T-helper 17 cell (primary cell): ENCODE measurements at places on chromosomes 2 and 18.

DNA sequence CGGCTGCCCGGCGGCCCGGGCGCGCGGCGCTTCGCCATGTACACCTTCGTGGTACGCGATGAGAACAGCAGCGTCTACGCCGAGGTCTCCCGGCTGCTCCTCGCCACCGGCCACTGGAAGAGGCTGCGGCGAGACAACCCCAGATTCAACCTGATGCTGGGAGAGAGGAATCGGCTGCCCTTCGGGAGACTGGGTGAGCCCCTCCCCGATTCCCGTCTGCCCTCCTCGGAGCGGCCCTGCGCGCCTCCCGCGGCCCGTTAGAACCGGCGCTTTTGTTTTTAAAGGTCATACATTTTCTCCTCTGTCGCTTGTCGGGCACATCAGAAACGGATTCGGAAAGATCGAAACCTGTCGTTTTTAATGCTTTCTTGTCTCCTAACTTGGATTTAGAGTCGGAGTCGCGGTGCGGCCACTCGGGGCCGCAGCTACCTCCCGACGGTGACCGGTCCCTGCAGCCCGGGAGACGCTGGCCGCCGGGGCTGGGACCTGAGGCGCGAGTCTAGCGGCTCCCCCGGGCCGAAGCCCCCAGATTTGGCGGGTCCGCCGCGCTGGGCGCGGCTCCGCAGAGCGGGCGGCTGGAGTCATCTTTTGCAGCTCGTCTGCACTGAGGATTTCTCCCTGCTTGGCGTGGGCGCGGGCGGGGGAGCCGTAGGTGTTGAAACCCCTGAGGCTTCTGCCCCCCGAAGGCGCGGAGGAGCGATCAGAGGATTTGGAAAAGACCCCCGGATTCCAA lies 519 bp downstream of the TTL start:
- H3K4me3 ChIP-seq, result peak overlapping the region; percentile 93
- H3K36me3 ChIP-seq, result peaks cover 4% of the 10 kb centered on the region
- peak; percentile 13 for DNase-seq
- no peaks in the 10 kb centered on the region for H3K27me3 ChIP-seq
- H3K27ac ChIP-seq, result peak overlapping the region; percentile 79
- H3K4me1 ChIP-seq, result peaks cover 31% of the 10 kb centered on the region

DNA sequence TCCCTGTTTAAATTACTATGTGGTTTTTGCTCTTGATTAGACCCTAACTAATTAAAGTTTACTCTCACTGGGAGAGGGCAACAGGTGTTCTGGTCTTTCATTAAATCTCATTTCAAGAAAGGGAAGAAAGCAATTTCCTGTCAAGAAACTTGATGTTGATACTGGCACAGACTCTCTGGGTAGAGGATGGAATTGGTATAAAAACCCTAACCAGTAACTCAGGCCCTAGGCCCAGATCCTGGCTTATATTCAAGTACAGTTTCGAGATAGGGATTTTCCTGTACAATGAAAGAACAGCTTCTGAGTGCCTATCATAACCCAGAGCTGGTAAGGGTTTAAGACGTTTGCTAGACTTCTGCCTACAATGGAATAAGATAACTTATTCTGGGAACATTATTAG lies 61.6 kb upstream of the ACYP2 start:
- peaks cover 14% of the 10 kb centered on the region for H3K4me1 ChIP-seq
- peak overlapping the region; percentile 63 for H3K4me3 ChIP-seq
- H3K27me3 ChIP-seq, result no peaks in the 10 kb centered on the region
- H3K36me3 ChIP-seq, result peaks cover 7% of the 10 kb centered on the region
- H3K27ac ChIP-seq, result peak overlapping the region; percentile 56

- H3K27ac ChIP-seq, result no peak overlapping the region
- no peak overlapping the region for H3K4me3 ChIP-seq
- H3K4me1 ChIP-seq, result no peaks in the 10 kb centered on the region
Observed at GRCh38 chr2:116754381-116755101, 1060.0 kb upstream of the DDX18 start.

- peak overlapping the region; percentile 95 for H3K27ac ChIP-seq
- DNase-seq, result no peak
- peak overlapping the region; percentile 99 for H3K4me3 ChIP-seq
- peaks cover 23% of the 10 kb centered on the region for H3K4me1 ChIP-seq
Observed at GRCh38 chr2:148643421-148643820, 1.1 kb upstream of the EPC2 start.

GRCh38 chr2:189797902-189798301 lies 13.7 kb downstream of the PMS1 start:
- DNase-seq, result no peak

GRCh38 chr2:45026924-45027450 lies 17.7 kb upstream of the SIX2 start:
- H3K4me1 ChIP-seq, result peaks cover 4% of the 10 kb centered on the region
- H3K36me3 ChIP-seq, result no peaks in the 10 kb centered on the region
- DNase-seq, result no peak
- H3K27ac ChIP-seq, result no peak overlapping the region
- no peak overlapping the region for H3K4me3 ChIP-seq

- H3K36me3 ChIP-seq, result peaks cover 2% of the 10 kb centered on the region
- H3K4me1 ChIP-seq, result peaks cover 11% of the 10 kb centered on the region
- no peak for DNase-seq
- peaks cover 6% of the 10 kb centered on the region for H3K27me3 ChIP-seq
- no peak overlapping the region for H3K4me3 ChIP-seq
- no peak overlapping the region for H3K27ac ChIP-seq
Observed at GRCh38 chr2:157258520-157259326, 1.2 kb downstream of the GALNT5 start.

- H3K4me1 ChIP-seq, result peaks cover 9% of the 10 kb centered on the region
- H3K4me3 ChIP-seq, result no peak overlapping the region
- peaks cover 37% of the 10 kb centered on the region for H3K27me3 ChIP-seq
- no peaks in the 10 kb centered on the region for H3K36me3 ChIP-seq
- no peak for DNase-seq
- H3K27ac ChIP-seq, result peak overlapping the region; percentile 12
Observed at GRCh38 chr18:9876867-9877654, 8.7 kb upstream of the TXNDC2 start.

- no peaks in the 10 kb centered on the region for H3K27me3 ChIP-seq
- no peaks in the 10 kb centered on the region for H3K4me1 ChIP-seq
- H3K4me3 ChIP-seq, result no peak overlapping the region
Observed at GRCh38 chr2:44663471-44664073, 277.9 kb upstream of the SIX3 start.
